ENCODE measurements at places on chromosomes 6 and 20.
A peak's percentile ranks its signal among the peaks of the same experiment; 100 is the strongest.

GRCh38 chr20:3307725-3308124 is 68.7 kb upstream of the SLC4A11 start:
- DNase-seq, result no peak

GRCh38 chr6:39378175-39378959 is 55.9 kb upstream of the KCNK16 start:
- DNase-seq, result no peak

GRCh38 chr6:148514091-148514845 is 171.6 kb downstream of the SASH1 start:
- no peak for DNase-seq

GRCh38 chr6:84346372-84346771 is 118.9 kb upstream of the CEP162 start:
- DNase-seq, result no peak

GRCh38 chr6:157561929-157562810 is 181.2 kb downstream of the ZDHHC14 start:
- DNase-seq, result no peak

- no peak for DNase-seq
Measured at GRCh38 chr20:51027035-51027795, 4.3 kb upstream of the KCNG1 start.

GRCh38 chr6:3228771-3229565 is 1.5 kb upstream of the TUBB2B start:
- peak; percentile 71 for DNase-seq

DNA sequence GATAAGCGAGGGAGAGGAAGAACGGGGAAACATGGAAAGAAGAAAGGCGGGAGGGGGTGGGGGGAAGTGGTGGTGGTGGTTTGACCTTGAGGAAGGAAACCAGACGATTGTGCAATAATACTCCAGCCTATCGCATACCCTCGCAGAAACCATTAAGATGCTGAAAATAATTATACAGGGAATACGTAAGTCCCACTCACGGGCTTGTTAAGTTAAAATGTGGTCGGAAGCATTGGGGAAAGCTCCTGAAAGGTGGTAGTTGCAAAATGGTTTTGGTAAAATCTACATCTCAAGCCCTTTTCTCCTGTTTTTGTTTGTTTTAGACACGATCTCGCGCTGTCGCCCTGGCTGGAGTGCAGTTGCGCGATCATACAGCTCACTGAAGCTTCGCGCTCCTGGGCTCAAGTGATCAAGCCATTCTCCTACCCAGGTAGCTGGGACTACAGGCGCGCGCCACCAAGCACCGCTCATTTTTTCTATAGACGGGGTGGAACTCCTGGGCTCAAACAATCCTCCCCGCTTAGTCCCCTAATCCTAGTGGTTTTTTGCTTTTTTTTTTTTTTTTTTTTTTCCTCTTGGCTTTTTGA is 128.9 kb upstream of the ZNF184 start:
- peak; percentile 61 for DNase-seq

- no peak for DNase-seq
Measured at GRCh38 chr6:78947962-78948361, 80.6 kb downstream of the IRAK1BP1 start.

- DNase-seq, result no peak
Measured at GRCh38 chr6:90714319-90714718, 127.4 kb upstream of the MAP3K7 start.
